Stimulated activated CD8-positive, alpha-beta memory T cell treated with anti-CD3 and anti-CD28 coated beads, Interleukin-7, amount 100 ng/mL, for 48 hours (primary cell): ENCODE measurements at places on chromosomes 3 and 15.

- DNase-seq, result no peak
These were observed 113.7 kb upstream of the TPRG1 start for GRCh38 chr3:189058071-189058470.

DNA sequence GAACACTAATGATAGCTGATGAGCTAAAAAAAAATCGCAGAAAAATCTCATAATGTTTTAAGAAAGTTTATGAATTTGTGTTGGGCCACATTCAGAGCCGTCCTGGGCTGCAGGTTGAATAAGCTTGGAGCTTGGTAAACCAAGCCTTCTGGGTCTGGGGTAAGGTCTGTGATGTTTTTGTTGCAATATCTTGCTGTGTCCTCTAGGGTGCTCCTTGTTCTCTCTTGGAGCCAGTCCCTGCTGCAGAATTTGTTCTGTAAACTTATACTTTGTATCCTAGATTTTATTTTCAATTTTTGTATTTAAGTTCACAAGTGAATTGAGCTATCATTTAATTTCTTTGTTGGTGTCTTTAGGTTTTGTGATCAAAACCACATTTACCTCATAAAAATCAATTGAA lies 143.7 kb downstream of the NR1D2 start:
- no peak for DNase-seq

GRCh38 chr3:188947401-188948280 lies 224.1 kb upstream of the TPRG1 start:
- DNase-seq, result no peak

- no peak for DNase-seq
These were observed 69.6 kb downstream of the ASB7 start for GRCh38 chr15:100671858-100672543.

DNA sequence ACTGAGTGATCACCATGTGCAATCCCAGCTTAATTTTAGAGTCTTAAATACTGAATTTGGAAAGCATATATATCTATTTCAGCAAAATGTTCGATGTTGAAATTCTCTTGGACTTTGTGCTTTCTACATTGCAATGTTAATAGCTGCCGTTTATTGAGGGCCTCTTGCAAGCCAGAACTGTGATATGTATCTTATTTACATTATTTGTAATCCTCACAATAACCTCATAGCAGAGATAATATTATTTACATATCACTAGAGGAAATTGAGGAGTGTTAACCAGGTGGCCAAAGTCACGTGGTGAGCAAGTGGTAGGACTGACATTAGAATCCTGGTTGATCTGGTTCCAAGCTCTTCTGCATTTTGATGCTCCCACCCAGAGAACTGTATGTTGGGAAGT lies 254.1 kb downstream of the SLC9A9 start:
- no peak for DNase-seq

GRCh38 chr3:143529018-143529478 lies 319.2 kb downstream of the SLC9A9 start:
- DNase-seq, result no peak

DNA sequence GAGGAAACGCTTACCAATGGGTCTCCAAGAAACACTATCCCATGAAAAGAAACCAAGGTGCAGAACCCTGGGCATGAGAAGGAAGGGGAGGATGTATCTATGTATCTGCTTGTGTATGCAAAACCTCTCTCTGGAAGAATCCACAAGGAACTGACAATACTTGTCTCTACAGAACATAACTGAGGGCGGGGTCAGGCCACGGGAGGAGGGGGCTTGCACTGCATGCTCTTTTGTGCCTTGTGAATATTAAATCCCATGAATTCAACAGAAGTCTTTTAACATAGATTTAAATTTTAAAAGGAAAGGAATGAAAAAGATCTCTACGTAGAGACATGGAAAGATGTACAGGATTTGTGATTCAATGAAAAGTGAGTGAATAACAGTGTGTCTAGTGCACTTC lies 57.8 kb downstream of the RPN1 start:
- DNase-seq, result no peak

GRCh38 chr3:25784971-25785370 lies 1.7 kb upstream of the NGLY1 start:
- DNase-seq, result no peak

GRCh38 chr15:78422571-78423340 lies 15.3 kb upstream of the IREB2 start:
- DNase-seq, result peak; percentile 44

DNA sequence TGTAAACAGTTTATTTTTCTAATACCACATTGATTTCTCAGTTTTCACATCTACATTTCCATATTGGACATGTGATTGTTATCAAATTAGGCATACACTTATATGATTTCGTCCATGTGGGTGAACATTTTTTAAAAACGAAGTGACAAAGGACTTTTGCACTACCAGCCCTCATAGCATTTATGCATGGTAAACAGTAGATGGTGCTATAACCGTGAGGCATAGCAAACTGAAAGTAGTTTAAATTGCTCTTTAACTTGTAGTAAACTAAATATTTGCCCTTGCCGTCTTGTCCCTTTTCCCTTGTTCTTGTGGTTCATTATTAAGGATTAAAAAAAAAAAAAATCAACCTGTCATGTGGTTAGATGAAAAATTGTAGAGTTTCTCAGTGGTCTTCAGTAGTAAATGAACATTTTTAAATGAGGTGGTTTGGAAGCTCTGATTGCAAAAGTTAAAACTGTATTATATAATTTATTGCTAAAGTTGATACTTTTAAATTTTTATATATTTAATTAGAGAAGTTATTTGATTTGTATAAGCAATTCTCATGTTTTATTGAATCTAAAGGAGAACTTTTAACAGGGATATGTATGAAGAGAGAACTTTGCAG lies 24.0 kb downstream of the STX19 start:
- DNase-seq, result no peak

DNA sequence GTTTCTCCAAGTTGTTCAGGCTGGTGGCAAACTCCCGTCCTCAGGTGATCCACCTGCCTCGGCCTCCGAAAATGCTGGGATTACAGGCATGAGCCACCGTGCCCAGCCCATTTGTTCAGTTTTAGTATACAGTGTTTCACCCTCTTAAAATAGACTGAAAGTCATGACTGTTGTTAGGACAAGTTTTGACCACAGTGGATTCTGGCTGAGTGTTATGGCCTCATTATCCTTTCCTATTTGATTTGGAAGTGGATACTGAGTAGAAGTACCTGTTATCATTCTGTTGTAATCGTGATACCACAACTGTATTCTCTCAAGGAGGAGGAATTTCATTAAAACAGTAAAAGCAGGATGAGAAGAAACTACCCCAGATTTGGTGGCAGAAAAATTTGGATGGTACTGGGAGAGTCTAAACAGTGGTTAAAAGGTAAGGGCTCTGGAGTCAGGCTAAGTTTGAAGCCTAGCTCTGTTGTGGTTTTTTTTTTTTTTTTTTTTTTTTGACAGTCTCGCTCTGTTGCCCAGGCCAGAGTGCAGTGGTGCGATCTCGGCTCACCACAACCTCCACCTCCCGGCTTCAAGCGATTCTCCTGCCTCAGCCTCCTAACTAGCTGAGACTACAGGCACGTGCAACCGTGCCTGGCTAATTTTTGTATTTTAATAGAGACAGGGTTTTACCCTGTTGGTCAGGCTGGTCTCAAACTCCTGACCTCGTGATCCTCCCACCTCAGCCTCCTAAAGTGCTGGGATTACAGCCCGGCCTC lies 2.6 kb downstream of the MAP2K1 start:
- no peak for DNase-seq

DNA sequence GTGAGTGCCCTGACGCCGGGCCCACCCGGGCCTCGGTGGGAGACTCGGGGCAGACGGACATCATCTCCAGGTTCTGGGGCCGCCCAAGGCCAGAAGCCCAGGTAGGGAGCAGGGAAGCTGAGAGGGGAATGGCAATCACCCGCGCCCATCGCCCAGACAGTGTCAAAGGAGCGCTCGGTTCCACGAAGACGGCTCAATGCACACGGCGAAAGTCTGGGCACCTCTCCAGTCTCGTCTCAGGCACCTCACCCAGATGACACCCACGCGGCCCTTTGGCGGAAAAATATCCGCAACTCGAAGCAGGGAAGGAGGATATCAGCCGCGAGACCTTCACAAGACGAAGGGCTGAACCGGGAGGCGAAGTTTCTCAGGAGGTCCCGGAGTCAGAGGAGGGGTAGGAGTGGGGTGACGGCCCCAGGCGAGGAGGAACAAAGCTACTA lies 916 bp downstream of the IL17RD start:
- DNase-seq, result no peak

DNA sequence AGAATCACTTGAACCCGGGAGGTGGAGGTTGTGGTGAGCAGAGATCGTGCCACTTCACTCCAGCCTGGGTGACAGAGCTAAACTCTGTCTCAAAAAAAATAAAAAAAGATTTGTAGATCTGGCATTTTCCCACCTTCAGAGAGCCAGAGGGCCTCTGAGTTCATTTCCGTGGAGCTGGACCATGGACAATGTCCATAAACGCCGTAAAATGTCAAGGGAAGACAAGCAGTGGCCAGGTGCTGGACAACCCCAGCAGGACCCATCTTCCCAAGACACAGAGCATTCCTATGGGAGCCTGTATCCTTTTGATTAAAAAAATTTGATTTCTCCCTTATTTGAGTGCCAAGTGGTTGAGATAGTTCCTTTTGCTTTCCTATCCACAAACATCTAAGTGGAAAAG lies 67.4 kb upstream of the NR2E3 start:
- no peak for DNase-seq

- DNase-seq, result no peak
These were observed at the start of gene TPM1 for GRCh38 chr15:63041974-63042876. TSS of gene TPM1 (plus strand) at chr15:63042747. CDS start at chr15:63042830, 83 bp downstream.

DNA sequence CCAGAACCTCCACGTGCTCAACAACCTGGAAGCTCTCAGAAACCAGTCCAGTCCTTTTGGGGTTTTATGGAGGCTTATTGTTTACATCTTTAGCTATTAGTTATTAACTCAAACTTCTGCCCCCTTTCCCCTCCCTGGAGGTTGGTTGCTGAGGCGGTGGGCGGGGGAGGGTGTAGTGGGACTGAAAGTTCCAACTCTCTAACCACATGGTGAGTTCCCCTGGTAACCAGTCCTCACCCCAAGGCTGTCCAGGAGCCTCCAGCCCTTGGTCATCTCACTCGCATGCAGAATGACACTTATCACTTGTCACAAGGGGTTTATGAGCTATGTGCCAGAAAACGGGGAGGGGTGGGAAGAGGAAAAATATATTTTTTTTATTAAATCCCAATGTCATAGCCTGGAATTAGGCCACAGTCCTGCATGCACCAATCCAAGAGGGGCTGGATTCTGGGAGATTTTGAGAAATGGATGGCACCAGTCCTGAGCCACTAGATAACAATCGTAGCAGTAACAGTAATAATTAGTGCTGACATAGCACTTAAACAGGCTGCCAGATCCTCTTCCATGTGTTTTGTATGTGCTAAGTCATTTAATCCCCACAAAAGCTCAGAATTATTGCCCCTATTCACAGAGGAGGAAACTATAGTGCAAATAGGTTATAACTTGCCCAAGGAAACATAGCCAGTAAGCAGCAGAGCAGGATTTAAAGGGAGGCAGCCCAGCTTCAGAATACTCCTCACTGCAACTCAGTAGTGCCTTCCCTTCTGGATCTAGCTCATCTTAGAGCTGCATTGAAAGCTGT lies 85.7 kb downstream of the CRYGS start:
- DNase-seq, result no peak

DNA sequence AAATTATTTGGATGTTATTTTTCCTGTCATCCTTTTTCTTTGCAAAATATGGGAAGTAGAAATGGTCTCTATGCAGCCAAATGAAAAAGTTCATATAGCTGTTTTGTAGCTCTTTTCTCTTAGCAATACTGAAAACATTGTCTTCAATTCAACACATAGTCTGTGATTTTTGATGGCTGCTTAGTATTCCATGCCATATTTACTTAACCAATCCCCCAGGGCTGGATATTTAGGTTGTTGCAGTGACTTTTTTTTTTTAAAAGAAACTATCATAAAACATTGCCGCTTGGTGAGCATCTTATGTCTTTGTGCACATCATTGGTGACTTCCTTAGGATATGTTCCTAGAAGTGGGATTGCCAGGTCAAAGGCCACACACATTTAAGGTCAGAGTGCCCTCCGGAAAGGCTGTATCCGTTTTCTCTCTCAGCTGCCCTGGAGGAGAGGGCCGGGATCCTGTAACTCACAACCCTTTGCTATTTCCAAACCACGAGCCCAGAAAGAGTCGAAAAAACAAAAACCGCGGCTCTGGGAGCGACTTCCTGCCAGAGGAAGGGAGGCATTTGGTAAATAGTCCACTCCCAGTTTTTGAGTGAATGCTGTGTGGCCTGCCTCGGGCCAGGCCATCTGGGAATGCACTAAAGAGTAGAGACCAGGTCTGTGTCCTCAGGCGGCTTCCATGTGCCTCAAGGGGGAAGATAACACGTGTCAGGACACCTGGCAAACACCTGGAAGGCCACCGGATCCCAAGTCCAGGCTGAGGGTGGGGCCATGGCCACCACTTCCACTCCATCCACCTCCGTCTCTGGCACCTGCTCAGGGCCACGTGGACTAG lies 41.9 kb downstream of the SMAD6 start:
- no peak for DNase-seq

DNA sequence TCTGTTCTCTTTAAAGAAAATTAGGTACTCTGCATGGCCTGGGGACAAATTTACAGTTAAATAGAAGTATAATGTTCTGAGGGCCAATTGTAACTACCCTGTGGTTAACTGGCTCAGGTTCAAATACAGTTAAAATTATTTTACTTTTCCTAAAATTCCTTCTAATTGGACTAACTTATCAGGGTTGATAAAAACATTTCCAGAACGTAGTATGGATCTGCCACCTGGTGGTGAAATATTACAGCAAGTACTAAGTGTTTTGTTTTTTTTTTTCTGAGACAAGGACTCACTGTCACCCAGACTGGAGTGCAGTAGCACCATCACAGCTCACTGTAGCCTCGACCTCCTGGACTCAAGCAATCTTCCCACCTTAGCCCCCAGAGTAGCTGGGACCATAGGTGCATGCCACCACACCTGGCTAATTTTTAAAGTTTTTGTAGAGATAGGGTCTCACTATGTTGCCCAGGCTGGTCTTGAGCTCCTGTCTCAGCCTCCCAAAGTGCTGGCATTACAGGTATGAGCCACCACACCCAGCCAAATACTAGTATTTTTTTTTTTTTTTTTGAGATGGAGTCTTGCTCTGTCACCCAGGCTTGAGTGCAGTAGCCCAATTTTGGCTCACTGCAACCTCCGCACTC lies 29.2 kb downstream of the NEO1 start:
- no peak for DNase-seq

DNA sequence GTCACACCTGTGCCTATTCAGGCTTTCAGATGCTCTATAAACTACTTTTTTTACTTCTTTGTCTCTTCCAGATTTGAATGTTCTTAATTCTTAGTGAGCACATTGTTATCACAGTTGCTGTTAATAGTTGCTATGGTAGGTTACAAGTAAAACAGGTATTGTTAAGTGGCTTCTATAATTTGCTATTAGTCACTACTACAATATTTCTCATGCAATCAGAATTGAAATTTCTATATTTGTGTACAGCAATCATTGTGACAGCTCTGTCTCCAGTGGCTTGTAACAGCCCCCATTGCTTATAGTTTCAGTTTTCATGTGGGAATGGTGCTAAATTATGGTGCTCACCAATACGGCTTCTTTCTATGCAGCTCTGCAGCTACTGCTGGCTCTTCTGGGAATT lies 318.4 kb upstream of the GOLIM4 start:
- DNase-seq, result no peak

GRCh38 chr3:135329479-135329878 lies 534.4 kb downstream of the EPHB1 start:
- no peak for DNase-seq
